ENCODE measurements at places on chromosomes 7 and 10.

DNA sequence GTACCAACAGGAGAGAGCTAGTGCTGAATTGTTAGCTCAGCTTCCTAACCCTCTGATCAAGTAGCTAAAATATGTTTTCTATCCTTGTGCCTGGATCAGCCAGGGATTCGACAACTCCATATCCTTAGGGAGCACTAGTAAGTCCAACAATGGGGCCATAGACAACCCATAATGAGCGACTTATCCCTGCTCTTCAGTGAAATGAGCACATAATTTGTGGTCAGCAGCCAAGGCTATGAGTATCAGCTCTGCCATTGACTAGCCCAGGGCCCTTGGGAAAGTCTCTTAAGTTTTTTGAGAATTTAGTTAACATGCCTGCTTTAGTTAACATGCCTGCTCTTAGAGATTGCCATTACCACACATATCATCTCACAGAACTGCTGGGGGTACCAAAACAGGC lies 39.3 kb downstream of the COL1A2 start:
- no peak for DNase-seq

DNA sequence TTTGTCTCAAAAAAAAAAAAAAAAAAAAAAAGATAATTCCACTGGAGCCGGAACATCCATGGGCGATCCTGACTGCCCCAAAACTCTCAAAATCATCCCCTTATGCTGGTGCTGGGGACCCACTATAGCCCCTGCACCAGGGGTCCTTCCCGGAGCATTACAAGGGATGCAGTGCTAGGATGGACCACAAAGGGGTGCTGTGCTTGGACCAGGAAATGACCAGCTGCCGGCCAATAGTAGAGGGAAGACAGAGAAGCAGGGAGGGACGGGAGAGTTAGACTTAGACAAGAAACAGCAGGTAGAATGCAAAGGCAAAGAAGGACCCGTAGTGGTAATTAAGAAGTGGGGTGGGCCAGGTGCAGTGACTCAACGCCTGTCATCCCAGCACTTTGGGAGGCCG lies 40.5 kb downstream of the RCC1L start:
- no peak for DNase-seq

DNA sequence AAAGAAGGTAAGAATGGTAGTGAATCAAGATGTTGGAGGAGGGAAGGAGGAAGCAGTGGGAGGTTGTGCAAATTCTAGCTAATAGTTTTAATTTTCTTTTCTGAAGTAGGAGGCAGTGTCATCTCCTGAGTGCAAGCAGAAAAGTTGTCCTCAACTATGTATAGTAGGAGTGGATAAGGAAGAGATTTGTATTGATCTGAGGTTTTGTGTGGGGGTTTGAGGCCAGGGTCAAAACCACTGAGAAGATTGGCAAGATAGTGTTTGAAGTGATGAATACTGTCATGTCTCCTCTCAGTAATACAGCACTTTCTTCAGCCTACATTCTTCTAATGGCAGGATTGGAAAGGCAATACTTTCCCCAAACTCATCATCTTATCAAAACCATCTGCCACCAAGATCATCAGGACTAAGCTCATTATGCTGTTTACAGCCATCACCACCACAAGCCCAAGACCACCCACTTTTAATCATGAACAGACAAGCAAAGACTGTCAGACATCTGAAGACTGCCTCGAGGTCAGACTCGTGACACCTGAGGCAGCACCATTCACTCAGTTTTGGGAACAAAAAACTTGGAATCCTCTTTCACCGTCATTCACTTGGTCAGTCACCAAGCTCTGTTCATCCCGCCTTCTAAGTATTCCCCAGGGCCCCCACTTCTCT lies 1.5 kb upstream of the MIOS start:
- DNase-seq = no peak

DNA sequence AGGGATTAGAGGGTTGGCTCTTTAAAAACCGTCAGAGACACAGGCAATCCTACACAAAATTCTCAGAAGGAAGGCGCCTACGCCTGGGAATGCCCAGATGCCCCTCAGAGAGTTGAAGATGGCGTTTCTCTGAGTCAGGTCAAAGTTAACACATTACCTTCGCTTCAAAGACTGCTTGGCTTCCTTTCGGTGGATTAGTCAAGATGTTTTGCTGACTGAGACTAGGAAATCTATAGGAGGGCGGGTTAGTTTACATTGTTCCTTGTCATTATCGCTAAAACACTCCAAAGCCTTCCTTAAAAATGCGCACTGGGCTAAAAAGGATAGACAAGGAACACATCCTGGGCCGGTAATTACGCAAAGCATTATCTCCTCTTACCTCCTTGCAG lies 995 bp upstream of the CFTR start:
- DNase-seq = no peak

DNA sequence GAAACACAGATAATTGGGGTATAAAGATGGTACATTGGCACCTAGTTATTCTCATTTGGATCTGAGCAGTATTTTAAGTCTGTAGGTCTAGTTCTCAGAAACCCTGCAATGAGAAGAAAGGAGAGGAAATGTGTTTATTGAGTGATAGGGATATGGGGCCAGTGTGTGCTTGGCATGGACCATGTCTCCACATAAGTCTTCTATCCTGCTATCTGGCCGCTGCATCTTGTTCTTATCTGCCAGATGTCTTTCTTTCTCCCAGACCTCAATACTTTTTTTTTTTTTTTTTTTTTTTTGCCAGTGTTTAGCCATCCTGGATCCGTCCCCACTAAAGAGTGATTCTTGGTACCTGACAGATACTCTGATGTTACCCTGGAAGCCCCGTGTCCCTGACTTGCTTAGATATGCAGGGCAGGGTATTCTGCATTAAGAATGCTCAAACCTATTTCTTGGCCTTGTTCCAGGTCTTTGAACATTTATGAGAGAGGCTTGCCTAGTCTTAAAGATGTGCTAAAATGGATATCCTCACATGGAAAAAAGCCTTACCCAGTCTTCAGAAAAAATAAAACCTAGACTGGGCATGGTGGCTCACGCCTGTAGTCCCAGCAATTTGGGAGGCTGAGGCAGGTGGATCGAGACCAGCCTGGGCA lies 10.0 kb downstream of the MTURN start:
- no peak for DNase-seq

GRCh38 chr7:158382363-158383254 lies 205.0 kb downstream of the PTPRN2 start:
- no peak for DNase-seq

GRCh38 chr7:4523219-4523618 lies 158.9 kb upstream of the FOXK1 start:
- DNase-seq = no peak

DNA sequence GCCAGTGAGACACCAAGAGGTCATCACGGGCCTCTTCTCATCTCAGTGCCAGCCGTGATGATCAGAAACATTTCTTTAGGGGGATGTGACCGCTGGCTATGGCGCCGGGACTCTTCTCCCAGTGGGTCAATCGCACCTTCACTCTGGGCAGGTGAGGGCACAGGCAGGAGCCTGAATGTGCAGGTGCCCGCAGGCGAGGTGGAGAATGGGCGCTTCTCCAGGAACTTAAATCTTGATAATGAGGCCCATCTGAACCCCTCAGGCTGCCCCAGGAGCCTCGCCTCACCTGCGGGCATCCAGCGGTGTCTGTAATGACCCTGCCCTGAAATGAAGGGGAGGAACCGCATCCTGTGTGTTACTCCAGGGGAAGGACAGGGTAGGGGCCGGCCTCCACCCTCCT lies 204.7 kb downstream of the ADARB2 start:
- DNase-seq = no peak

- DNase-seq = no peak
Observed at GRCh38 chr7:47546171-47546570, 35.7 kb downstream of the TNS3 start.

DNA sequence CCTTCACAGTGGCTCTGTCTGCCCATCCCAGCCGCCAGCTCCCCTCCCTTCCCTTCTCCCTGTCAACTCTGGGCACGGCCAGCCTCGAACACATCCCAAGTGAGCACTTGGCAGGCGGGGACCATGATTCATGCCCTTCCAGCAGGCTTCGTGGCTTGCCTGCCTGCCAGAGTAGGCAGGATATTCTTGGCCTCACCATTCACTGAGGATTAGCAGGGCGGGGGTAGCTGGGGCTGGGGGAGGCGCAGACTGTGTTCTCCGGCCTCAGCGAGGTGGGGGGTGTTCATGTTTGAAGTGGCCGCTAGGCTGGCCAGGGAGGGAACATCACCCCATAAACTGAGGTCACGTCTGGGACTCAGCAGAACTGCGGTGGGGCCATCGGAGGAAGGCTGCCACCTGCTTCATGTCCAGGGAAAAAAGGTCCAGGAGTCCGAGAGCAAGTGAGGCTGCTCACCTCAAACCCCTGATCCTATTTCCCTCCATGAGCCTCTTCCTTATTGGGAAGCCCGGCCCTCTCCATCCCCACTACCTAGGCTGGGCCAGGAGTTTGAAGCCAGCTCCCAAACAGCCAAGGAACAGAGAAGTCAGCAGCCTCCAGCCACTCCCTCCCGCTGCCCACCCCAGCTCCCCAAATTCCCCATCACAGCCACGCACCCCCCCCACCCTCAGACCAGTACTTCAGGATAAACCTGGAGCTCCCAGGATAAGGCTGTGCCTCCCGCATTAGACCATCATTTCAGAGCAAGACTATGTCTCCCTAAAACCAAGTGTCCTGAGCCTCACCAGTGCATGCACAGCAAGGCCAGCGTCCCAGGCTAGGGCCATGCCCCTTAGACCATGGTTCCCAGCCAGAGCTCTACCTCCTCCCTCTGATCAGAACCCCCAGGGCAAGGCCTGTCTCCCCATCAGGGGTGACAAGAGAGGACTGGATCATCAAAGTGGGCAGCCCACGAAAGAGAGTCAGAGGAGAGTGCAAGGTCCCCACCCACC lies 42.8 kb upstream of the RABGEF1 start:
- DNase-seq = no peak

DNA sequence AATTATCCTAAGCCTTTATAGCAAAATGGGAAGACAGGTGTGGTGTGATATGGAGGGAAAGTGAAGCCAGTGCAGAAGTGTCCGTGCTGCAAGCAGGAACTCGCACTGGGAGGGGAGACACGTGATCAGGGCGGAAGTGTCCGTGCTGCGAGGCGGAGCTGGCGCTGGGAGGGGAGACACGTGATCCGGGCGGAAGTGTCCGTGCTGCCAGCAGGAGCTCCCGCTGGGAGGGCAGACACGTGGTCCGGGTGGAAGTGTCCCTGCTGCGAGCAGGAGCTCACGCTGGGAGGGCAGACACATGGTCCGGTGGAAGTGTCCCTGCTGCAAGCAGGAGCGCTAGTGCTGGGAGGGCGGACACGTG lies 40.5 kb upstream of the PRKAR1B start:
- DNase-seq = no peak

GRCh38 chr7:102095321-102096011 lies 191.2 kb upstream of the SH2B2 start:
- no peak for DNase-seq

DNA sequence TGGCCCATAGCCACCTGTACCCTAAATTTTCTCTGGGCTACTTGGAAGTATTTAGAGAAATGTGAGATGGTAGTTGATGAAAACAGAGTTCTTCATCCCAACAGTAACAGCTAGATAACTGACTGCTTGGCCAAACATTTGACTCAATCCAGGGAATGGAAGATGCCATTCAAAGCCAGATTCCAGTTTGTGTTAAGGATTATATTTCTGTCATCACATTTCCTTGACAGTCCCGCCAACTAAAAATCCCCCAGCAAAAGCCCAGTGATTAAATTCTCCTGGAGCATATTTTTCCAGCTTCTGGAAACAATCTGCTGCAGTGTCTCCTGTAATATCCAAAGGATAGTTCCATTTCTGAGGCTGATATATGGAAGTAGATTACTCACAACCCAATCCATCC lies 45.4 kb upstream of the PTN start:
- no peak for DNase-seq

- DNase-seq = no peak
Observed at GRCh38 chr10:74993649-74994048, 117.8 kb upstream of the SAMD8 start.

- no peak for DNase-seq
Observed at GRCh38 chr7:31814187-31814586, 127.2 kb downstream of the PPP1R17 start.

- DNase-seq = no peak
Observed at GRCh38 chr10:36597756-36598320, 527.6 kb upstream of the ANKRD30A start.

DNA sequence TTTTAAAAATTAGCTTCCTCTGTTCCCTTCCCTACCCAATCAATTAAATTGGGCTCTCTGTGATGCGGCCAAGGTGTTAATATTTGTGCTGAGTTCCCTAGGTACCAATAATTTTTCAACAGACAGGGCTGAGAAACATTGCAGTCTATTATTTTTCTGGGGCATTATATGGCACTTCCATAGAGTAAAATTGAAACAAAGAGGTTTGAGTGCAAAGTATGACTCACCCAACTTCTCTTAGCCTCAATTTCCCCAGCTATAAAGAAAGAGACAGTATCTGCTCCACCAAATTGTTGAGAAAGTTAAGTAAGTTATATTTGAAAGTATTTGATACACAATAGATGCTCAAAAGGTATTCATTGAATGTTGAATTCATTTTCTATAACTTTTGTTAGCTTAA lies 74.9 kb downstream of the TES start:
- no peak for DNase-seq

- DNase-seq = peak; percentile 33
Observed at GRCh38 chr7:1938788-1939433, 268.8 kb downstream of the ELFN1 start.

DNA sequence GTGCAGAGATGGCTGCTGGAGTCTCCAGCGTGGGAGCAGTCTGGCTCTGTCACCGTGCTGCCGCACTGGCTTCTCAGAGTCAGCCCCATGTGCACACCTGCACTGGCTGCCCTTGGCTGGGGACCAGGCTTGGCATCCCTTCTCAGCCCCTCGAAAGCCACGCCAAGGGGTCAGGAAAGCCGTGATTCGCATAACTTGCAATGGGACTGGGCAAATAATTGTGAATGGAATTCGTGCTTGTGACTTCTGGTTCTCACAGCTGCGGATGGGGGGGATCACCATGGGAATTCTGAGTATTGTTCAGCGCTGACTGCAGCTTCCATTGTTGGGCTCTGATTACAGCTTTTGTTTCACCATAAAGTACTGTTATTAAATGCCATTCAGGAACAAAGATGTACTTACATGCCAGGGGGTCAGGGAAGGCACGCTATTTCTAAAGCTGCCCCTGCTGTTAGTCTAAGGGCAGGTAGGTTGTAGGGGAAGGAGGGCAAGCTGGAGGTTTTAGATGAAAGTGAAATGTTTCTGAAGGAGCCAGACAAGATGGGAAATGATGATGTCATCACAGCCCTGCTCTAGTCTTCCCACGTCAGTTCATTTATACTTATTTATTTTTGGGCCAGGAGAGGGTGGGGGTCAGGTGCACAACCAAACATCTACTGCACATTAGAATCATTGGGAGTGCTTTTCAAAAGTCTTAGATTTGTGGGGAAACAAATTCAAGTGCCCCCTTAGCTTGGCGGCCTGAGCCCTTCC lies 5.8 kb upstream of the PLEKHA1 start:
- no peak for DNase-seq

DNA sequence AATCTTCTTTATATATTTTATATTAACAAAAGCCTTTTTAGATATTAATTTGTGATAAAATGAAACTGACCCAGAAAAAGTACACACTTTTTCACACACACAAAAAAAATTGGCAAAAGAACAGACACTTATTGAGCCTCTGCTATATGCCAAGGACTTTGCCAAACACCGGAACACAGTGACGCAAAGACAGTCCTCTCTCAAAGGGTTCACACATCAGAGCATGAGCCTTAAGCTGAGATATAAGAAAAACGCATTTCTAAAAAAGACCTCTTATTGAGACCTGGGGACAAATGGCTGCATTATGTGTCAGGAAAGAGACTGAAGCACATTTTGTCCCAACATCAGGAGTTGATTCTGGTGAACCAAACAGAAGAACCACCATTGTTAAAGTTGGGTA lies 24.0 kb upstream of the ABCB4 start:
- DNase-seq = no peak

- no peak for DNase-seq
Observed at GRCh38 chr7:155255621-155256020, 42.1 kb upstream of the INSIG1 start.

GRCh38 chr10:91590904-91591796 lies 41.7 kb downstream of the PPP1R3C start:
- no peak for DNase-seq
